HuH-7.5 (cell line): ENCODE measurements at places on chromosomes 16 and 17.

- DNase-seq = no peak
Observed at GRCh38 chr16:75576384-75576811, 10.2 kb downstream of the GABARAPL2 start.

DNA sequence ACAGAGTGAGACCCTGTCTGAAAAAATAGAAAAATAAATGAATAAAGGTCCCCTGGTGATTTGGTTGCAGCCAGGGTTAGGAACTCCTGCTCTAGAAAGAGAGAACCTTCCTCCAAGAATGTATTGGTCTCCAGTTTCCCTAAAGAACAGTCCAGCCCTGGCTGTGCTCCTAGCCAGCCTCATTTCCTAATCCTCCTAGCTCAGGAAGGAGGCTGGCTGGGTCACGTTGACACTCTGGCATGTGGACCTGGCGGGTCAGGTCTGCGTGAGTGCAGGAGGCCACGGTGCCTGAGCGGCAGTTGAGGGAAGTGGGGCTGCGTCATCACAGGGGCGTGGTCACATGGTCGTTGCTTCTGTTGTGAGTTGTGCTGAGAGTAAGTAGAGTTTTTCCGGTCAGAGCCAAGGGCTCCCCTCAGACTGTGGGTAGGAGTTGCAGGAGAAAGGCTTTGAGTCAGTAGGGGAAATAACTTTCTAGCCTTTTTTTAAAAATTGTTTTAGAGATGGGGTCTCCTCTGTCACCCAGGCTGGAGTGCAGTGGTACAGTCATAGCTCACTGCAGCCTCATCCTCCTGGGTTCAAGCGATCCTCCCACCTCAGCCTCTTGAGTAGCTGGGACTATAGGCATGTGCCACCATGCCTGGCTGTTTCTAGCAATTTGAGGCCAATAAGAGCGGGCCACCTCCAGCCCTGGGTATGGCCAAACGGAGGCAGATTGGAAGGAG is 194.0 kb upstream of the CIBAR2 start:
- DNase-seq = peak; percentile 85

- DNase-seq = no peak
Observed at GRCh38 chr17:45813048-45813725, 29.1 kb downstream of the CRHR1 start.

DNA sequence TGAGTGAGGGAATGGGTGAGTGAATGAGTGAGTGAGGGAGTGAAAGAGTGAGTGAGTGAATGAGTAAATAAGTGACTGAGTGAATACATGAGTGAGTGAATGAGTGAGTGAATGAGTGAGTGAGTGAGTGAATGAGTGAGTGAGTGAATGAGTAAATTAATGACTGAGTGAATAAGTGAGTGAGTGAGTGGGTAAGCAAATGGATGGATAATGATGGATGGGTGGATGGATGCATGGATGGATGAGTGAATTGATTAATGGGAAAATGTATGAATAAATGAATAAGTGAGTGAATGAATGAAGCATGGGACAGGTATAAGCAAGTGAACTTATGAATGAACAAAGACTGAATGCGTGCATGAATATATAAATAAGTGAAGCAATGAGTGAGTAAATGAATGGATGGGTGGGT is 25.4 kb downstream of the TMEM114 start:
- no peak for DNase-seq
